ENCODE measurements at places on chromosomes 12 and 14.

DNA sequence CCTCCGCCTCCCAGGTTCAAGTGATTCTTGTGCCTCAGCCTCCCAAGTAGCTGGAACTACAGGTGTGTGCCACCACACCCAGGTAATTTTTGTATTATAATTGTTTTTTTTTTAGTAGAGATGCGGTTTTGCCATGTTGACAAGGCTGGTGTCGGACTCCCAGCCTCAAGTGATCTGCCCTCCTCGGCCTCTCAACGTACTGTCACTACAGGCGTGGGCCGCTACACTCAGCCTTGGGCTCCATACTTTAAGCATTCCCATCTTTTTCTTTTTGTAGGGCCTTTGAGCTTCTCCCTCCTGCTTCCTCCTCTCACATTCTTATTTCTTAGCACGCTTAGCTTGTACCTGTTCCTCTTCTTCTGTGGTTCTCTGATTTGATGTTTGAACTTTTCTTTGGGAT, 62.8 kb downstream of the SERPINA3 start:
- DNase-seq = no peak

DNA sequence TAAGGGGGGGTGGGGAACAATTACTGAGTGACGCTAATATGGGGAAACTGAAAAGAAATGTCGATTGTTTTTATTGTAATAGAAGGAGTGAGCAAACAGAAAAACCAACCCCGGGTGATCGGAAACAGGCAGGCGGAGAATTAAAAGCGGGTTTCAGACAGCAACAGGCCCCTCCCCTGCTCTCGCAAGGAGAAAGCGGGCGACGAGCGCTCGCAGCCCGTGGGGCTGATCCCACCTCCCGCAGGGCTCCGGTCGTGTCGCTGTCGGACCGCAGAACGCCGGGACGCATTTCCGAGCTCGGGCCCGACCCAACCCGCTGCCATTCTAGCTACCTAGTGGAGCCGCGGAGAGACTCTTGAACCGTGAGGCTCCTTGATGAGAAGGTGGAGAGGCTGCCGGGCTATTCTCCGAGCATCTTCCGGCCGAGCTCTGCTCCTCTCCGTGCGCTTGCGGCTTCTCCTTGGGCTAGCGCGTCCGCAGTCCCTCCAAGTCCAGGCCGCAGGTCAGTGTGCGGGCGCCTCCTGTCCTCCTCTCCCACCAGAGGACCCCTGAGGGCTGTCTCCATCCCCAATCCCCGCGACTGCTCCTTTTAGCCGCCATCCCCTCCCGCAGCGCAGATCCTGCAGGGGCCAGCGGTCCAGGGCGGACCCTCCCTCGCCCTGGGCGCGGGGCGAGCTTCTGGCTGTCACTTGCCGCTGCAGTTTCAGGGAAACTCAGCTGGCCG, 4.1 kb upstream of the PAX9 start:
- no peak for DNase-seq

- no peak for DNase-seq
Measured at GRCh38 chr14:89461256-89461655, 44.2 kb upstream of the FOXN3 start.

DNA sequence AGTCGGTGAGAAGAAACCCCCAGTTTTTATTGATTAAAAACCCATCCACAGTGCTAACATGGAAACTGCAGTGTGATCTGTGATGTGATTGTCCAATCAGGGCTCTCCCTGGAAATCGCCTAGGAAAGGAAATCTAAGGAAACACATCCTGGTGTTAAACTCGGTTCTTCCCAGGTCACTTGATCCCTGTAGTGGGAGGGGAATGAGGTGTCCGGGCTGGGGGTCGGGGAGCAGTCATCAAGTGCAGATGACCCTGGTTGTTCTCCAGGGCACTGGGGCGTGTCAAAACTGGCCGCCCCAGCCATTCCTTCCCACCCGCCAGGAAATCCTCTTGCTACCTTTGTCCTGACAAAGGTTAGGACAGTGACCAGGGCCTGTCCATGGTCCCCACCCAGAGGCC, 20.8 kb downstream of the RAB35 start:
- no peak for DNase-seq

GRCh38 chr12:14279845-14280244, 85.6 kb upstream of the ATF7IP start:
- DNase-seq = no peak

- DNase-seq = peak; percentile 81
Measured at GRCh38 chr12:57127726-57128518, at the start of gene LRP1. LRP1 (plus strand) TSS chr12:57128483; CDS start chr12:57128965, 482 bp downstream.

DNA sequence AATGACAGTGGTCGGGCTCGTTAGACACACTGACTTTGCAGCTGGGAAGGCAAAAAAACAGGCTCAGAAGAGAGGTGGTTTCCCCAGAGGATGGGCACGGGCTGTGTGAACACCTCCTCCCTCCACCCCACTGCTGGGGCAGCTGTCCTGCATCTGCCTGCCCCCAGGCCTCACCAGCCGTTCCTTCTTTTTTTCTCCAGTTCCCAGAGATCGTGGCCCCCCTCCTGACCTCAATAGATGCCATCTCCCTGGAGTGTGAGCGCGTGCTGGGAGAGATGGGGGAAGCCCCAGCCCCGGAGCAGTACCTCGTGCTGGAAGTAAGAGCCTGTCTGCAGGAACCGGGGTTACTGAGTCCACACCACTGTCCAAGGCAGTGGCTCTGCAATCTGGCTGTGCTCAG, 17.4 kb downstream of the MVK start:
- DNase-seq = no peak

DNA sequence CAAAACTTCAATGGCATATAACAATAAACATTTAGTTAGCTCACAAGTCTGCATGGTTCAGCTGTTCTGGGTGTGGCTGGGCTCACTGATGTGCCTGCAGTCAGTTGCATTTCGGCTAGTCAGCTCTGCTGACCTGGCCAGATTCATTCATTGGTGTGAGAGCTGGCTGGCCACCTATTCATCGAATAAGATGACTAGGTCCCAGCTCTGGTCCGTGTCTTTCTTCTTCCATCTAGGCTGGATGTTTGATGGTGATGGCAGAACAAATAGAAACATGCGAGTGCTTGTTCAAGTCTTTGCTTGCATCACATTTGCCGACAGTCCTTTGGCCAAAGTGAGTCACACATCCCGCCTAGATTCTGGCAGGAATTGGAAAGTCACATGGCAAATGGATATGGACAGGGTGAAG, 203.3 kb upstream of the CRY1 start:
- no peak for DNase-seq

DNA sequence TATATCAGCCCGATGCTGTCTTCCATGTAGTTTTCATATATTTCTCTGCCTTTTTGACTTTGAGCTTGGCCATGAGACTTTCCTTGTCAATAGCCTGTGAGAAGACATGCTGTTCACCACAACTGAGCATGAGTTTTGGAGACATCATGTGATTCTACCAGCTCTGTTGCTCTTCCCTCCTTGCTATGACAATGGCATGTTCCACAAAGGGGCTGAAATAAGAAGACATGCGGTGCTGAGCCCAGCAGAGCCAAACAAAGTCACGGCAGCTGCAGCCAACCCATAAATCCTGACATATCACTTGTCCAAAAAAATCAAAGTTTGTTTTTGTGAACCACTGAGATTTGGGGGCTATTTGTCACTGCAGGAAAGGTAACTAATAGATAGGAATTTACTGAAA, 343.4 kb upstream of the KITLG start:
- DNase-seq = no peak

GRCh38 chr12:7797698-7798398, 8.6 kb downstream of the NANOG start:
- no peak for DNase-seq

DNA sequence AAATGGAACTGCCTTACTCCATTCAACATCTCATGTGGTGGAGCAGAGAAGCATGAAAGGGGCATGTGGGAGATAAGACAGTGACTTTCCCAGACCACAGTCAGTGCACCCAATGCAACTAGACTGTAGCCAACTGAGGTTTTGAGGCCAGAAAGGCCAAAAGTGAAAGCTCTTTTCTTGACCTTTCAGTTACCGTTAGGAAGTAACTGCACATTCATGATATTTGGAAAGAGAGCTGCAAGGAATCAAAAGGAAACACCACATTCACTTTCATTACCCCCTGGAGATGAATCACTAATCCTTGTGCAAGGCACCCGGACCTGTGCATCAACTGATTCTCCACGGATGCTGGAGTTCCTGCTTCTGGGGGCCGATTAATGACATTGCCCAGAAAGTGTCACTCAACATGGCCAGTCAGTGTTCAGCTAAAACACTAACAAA, 72.9 kb upstream of the ELK3 start:
- DNase-seq = peak; percentile 7

GRCh38 chr12:122150127-122150681, 23.8 kb downstream of the IL31 start:
- no peak for DNase-seq

DNA sequence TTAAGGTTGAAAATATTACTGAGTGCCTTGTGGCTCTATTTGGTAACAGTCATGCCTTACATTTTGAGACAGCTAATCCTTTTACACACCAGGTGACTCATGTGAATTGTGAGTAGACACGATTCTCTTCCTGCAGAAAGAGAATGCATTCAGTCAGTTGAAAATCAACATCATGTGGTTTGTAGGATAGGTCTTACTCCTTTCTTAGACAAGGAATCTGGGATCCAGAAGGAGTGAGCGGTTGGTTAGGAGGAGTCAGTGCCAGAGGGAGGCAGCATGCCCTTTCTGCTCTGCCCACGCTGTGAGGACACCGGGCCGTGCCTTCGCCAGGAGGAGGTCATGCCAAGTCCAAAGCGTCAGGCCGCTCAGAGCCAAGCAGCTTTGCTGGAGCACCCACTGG, 47.6 kb downstream of the TRAF3 start:
- no peak for DNase-seq

GRCh38 chr12:113697104-113697503, 225.4 kb upstream of the LHX5 start:
- no peak for DNase-seq

DNA sequence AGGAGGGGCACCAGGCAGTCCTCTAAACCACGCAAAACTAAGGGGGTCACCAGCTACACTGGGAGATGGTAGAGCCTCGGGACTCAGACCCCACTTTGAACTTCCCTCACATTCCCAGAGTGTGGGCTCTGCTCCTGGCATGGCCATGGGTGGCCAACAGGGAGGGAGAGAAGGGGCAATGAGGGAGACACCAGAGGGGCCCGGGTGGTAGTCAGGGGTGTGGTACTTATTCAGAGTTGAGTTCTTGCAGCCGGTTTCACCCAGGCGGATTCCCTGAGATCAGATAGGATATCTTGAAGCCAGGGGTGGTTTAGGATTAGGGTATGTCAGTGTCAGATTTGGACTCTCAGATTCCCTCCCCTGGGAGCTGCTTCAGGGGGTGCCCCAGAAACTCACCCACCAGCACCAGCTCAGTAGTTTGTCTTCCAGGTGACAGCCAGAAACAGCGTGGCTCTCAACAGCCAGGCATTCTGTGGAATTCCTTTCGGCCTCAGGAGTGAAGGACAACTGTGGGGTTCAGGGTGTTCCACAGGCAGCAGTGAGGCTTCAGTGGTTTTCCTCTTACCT, 56.0 kb downstream of the ELK3 start:
- DNase-seq = no peak

- DNase-seq = no peak
Measured at GRCh38 chr12:73906757-73907156, 630.9 kb upstream of the ATXN7L3B start.

DNA sequence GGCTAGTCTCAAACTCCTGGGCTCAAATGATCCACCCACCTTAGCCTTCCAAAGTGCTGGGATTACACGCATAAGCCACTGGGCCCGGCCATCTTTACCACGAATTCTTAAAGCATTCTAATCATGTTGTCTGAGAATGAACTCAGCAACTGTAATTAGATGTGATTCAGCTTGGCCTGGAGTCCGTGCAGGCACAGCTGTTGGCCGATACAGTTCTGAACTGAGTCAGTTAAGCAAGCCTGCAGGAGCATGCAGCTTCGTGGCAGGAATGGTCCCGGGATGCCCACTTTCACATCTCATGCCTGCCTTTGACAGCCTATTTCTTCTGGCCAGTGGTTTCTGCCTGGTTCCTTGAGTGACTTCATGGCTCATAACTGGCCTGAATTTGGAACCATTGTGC, 194.1 kb downstream of the ANO6 start:
- DNase-seq = no peak

DNA sequence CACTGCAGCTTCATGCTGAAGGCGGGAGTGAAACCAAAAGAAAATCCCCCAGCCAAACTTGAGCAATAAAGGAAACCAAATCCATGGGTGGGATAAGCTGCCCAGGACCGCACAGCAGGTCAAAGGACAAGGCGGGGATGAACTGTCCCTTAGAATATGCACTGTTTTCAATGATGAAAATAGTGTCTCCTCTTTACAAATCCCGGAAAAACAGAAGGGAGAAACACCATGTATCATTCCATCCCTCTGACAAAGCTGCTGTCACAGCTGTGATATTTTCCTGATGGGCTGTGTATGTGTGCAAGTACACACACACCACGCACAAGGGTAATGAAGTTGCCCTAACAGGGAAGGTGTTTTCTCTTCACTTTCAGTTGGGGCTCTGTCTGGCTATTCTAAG, 70.3 kb downstream of the ACTN1 start:
- no peak for DNase-seq

DNA sequence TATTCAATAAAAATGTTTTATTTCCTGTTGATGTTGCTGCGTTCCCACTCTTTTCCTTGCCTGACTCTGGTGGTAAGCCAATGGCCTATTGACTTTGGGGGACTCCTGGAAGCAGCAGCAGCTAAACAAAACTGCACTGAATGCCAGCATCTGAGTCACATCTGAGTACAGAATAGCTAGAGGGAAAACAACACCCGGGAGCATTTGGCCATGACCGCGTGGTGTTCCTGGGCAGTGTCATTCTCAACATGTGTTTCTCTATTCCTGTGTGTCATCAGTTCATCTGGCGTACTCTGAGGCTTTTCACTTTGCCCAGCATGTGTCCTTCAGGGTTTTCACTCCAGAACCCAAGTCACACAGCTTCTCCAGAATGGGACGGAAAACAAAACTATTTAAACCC, 238.8 kb downstream of the PAWR start:
- DNase-seq = no peak

DNA sequence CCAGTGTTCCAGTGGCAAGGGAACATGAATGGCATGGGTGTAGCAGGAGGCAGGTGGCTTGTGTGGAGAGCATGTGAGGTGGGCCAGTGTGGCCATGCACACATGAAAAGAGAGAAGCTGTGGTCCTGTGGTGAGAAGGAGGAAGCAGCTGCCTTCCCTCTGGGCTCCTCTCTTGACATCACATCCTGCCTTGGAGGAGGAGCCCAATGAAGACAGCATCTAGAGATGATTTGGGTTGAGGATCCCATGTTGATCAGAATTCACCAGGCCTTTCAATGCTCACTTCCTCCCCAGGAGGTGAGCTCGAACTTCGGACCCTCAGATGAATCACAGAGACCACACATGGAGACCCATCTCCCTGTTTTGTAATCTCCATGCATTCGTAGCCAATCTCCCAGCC, 82.6 kb downstream of the LRRC74A start:
- peak; percentile 71 for DNase-seq

DNA sequence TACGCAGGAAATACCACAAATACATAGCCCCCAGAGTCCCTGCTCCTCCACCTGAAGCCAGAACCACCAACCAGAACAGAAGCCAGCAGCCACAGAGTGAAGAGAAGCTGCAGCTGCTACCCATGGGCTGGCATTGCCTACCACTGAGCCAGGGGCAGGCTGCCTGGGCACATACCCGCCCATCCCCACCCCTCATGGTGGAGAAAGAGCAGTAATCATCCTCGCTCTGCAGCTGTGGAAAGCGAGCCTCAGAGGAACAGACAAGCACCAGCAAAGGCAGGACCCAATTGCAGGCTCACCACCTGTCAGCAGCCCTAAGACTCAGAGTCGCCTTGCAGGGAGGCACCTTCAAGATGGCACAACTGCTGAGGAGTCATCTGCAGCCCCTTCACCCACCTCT, 11.2 kb upstream of the CD9 start:
- DNase-seq = no peak
